NCI-H2227 treated with DMSO at 0.1 percent for 48 hours (cell line): ENCODE measurements at places on chromosomes 7 and 10.

- no peak for DNase-seq
Observed at GRCh38 chr7:14504134-14504533, 398.4 kb downstream of the DGKB start.

DNA sequence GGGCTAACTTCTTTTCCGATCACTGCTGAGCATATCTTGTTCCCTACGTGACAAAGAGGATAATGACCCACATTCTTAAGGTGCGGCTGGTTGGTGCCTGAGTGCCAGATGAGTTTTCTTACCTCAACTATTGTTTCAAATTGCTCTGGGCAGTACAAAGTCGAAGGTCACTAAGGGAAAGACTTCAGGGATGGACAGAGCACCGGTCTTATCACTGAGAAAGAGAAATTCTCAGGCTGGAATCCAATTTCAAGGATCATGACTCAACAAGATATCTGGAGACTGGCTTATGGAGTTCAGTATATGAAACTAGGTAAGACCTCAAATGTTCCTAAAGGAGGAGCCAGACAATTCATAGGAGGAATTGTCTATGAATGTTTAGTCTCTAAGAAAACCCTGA, 780.3 kb downstream of the SUGCT start:
- DNase-seq = no peak

DNA sequence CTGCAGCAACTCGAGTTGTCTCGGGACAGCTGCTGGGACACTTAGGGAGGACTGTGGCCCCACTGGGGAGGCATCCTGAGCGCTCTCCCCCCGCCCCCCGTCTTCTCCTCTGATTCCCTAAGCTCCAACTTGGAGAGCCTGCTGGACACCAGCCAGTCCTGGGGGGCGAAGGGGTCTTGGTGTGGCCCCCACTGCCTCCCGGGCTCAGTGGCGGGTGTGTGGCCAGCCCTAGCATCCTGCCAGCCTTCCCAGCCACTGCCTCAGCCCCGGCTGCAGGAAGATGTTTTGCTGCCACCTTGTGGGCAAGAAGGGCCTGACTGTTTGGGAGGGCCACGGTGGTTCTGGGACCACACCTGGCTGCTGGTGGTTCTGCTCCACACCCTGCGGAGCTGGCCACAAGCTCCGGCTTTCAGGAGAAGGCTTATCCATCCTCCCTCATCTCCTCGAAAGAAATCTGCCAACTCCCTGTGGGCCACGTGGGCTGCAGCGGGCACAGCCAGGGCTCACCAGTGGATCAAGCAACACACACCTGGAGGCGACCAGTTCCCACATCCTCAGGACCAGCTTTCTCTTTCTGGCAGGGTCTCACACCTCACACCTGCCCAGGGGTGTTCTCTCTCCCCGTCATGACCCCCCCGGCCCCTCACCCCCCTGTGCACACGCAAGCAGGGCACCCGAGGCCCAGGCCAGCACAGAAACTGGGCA, 24.8 kb downstream of the AGAP3 start:
- DNase-seq = peak; percentile 33

- no peak for DNase-seq
Observed at GRCh38 chr7:128074736-128075135, 43.5 kb upstream of the LRRC4 start.

- DNase-seq = peak; percentile 61
Observed at GRCh38 chr7:78558566-78558965, 760.0 kb downstream of the PHTF2 start.

DNA sequence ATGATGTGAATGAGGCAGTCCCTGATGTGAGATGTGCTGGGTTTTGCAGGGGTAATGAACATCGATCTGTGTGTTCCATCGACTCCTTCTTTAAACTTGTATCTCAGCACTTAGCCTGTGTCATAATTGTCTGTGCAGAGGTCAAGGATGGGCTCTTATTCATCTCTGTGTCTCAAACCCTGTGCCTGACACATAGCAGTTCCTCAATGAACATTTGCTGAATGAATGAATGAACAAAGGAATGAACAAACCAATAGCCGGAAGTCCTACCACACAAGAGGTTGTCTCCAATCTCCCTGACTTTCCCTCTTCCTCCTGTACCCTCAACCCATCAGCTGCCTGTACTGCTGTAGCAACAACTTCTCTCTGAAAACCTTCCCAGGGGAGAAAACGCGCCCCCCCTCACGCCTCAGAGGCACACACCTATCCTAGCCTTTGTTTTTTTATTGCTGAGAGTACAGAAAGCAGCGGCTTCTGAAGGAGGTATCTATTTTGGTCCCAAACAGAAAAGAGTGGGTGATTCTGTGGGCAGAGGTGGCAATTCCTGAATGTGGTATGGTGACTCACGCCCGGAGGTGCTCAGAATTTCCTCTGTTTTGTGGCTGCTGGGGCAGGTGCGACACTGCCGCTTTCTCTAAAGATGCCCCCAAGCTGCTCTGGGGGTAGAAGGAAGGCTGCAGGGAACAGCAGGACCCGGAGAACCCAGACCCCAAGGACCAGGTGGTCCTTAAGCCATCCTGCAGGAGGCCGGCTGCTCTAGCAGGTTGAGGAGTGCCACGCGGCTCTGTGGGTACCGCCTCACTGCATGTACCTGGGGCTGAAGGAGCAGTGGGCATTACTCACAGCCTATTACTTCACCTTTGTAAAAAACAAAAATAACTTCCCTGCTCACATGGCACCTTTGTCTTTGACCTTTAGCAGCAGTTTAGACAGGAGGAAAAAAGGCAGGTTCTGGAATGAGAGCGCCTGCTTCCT, 9.6 kb downstream of the IL2RA start:
- DNase-seq = no peak

DNA sequence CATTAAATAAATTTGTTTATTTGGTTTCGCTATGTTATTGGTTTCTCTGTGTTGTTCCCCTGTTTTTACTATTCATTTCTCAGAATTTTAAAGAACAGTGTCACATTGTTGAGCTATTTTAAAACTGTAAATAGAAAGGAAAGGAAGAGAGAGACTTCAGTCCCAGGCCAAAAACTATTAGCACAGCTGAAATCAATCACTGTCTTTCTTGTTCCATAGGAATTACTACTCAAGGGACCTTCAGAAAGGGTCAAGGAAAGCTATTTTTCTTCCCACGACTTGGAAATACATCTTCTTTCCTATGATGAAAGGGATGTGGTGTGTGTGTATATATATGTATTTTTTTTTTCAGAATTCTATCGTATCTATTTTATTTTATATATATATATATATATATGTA, 29.0 kb upstream of the GNAT3 start:
- DNase-seq = no peak

DNA sequence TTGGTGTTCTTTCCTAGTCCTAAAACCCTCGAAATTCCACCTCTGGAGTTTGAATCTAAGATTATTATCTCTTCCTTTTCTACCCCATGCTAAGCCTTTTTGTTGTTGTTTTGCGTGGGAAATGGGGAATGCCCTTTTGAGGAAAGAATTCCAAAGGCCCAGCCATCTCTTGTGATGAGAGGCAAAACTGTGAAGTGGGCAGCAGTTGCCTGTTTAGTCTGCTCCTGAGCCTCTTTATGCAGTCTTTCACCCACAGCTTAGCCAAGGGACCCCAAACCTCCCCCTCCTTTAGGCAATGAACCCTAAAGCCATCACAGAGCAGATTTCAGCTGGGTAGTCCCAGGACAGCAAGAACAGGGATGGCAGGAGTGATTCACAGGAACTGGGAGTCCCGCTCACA, 95.5 kb downstream of the DNMBP start:
- DNase-seq = no peak

DNA sequence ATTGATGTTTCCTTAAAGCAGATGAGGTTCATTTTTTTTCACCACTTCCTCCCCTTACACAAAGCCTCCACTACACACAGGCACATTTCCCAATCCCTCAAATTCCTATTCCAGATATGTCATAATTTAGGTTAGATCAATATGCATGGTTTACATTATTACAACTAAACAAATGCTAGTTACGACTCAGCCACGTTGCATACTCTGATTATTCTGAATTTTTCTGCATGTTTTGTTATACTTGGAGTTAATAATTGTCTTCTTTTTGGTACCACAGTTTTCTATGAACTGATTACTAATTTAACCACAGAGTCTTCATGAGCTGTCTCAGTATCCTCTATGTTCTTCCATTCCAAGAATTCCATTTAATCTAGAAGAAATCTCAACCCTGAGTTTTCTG, 4.4 kb upstream of the BICC1 start:
- DNase-seq = no peak

DNA sequence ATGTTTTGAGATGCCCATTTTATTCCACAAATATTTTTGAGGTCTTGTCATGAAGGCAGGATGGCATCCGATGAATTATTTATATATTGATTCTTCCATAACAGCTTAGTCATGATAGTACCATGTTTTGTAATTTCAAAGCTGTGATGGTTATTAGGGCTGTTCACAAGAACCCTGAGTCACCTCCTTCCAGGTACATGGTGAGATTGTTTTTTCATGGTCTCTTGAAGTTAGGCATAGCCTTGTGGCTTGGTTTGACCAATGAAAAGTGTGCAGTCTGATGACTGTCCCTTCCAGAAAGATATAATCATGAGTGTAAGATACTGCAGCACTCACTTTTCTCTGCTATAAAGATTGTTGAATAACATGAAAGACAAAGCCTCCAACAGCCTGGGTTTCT, 274.8 kb downstream of the FGFR2 start:
- DNase-seq = no peak

- no peak for DNase-seq
Observed at GRCh38 chr7:10662491-10662890, 311.2 kb upstream of the PHF14 start.

DNA sequence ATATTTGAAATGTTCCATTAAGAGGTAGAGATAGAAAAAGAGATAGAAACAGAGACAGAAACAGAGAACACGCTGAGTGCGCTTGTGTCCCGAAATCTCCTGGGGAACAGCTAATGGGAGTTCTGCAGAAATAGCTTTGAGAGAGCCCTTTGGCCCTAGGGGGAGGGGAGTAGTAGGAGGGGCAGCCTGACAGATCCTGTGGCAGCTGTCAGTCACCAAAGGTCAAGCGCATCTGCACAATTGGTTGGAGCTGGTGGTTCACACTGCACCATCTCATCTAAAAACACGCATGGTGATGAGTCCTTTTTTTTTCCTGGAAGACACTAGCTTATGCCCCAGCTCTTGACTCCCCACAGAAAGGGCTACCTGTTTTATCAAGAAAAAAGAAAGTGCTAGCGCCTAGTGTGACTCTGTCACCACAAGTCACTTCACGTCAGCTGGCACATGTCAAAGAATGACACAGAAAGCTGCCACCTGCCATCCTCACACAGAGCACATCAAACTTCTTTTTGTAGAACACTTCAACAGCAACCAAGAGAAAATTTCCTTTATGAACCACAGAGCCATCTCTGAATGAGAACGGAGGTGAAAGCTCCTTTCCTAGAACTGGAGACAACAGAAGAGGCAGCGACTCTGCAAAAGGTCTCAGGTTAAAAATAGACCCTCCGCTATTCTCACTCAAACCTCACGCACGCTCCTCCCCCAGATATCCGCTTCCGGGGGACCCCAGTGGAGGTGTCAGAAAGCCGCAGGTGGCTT, 125.7 kb downstream of the GFRA1 start:
- no peak for DNase-seq

DNA sequence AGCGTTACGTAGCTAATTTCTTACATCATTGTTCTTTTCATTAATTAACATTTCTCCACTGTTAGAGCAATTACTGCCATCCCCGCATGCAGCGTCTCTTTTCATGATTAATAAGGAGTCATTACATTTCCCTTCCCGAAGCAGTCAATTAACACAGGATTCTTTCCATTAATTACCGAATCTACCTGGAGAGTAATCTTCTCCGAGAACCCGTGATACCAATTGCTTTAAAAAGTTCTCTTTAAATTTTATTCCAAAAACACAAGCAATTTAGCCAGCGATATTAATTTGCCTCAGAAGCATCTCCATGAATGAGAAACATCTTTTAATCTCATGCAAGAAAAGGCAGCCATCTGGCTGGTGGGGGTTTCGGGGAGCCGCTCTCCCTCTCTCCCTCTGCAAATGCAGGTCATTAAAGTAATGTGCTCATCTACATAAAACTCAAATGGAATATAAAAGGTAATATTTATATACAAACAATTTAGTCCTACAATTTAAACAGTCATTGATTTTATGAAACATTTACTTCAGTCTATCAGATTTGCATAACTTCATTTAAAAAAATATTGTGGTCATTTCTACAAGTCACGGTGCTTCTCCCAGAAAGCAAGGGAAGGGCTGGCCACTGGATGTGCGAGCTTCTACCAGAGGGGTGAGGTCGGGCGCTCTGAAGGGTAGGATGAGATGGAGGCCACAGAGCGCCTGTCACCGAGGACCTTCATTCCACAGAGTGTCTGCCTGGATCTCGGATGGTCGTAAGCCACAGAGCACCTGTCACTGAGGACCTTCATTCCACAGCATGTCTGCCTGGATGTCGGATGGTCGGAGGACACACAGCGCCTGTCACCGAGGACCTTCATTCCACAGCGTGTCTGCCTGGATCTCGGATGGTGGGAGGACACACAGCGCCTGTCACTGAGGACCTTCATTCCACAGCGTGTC, 145.0 kb downstream of the WDR37 start:
- no peak for DNase-seq

DNA sequence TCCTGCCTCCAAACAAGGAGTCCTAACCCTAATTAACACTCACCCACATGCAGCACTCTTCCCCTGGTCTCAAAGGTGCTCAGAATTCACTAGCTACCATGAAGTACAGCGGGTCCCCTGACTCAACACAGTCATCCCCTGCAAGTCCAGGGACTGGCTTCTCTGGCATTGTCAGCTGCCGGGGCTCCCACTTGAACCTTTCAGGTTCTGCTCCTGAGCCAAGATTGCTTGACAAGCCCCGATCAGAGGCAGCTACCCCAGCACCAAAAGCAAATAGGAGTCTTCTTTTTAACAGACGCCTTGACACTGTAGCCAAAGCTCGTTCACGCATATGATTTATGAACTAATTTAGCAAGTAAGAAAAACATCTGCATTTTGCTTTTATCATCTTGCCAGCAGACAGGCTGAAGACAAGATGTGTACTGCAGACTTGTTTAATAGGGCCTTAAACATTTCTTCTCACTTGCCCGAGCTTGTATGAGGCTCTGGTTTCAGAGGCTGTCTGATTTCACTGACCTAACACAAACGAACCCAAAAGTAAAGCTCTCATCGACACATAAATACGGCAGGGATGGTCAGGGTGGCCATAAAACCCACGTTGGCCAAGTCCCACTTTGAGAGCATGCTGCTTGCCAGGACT, 67.6 kb upstream of the ADAM12 start:
- no peak for DNase-seq

DNA sequence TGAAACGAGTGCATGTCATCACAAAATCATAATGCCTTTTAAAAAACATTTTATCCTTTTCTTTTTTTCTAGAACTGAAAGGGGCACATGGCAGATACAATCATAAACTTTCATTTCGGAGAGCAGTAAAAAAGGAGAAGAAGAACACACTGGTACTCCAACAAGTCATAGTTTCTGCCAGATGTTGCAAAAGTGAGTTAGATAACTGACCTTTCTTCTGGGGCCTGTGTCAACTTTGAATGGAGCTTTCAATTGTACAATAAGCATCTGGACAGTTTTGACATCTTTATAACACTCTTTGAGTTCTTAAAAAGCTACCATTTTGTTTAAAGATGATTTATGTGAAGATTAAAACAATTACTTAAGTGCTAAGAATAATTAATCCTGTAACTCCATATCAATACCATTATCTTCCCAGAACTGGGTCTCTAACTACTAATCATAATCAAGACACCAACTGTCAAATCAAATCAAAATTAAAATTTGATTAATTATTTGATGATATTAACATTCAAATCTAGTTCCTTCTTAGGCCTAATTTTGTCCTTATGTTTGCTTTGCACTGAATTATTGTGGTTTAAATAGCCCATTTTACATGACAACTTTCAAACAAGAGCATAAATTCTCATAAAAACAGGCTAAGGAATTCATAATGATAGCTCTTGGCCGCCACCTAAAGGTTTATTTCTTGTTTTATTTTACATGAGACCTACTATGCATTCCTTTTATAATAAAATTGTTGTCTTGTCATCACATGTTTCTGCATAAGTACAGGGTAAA, 19.5 kb upstream of the ITGB8 start:
- DNase-seq = peak; percentile 48
